ENCODE measurements at places on chromosomes 3 and 15.

DNA sequence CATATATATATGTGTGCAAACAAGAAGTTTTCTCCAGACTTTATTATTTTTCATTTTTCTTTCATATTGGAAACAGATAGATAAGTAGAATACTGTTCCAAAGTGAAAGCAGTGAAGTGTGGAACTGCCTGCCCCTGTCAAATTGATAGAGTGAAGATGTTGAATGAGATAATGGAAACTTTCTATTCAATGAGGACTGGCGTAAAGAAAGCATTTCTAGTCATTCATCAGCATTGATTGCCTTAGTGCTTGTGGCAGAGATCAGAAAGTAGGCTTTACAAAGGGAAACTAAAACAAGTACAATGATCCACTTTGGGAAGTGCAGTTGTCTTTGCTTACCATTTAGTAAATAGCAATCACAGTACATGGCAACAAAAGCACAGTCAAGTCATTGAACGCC is 300.0 kb downstream of the CADM2 start:
- no peak for DNase-seq

DNA sequence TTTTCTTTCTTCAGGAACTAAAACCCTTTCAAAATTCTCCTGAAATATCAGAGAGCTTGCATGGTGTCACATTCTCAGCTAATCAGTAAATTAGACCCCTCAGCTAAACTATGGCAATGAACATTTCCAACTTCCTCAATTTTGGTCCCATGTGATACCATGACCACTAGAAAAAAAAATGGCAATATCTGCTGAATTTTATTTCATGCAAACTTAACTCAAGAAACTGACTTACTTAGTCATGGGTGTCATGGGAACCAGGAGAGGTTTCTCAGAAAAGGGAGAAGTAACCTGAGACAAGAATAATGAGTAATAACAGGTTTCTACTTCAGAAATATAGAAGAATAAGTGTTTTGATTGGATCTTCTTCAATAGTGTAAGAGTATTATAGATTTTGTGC is 784.6 kb upstream of the ALCAM start:
- no peak for DNase-seq

DNA sequence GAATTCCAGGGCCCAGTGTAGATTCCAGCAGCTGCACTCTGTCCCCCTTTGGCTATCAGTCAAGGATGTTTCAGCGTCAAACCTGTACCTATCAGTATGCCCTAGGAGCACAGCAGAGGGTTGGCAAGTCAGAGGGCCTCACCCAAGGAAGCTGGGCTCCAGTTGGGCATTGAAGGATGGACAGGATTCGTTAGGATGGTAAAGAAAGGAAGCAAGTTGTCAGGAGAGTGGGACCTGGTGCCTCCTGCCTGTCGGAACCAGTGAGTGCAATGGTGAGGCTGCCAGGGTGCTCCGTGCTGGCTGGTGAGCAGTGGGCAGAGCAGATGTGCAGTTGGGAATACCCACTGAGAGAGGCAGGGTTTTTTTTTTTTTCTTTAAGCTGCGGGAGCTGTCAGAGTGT is 157.2 kb downstream of the CHDH start:
- DNase-seq, result no peak

DNA sequence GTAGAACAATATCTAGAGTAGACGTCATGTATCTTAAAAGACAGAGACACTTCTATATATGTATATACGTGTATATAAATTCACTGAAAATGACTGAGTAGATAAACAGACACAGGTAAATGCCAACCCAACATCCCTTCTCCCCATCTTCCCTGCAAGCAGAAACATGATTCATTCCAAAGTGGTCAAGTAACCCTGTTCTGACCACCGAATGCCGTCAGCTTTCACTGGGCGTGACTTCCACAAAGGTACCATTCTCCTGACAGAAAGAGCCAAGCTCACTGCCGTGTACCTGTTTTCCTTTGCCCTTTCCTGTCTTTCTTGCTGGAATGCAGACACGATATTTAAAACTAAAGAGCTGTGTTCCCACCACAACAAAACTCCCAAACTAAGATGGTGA is 76.7 kb downstream of the TAFA4 start:
- no peak for DNase-seq

DNA sequence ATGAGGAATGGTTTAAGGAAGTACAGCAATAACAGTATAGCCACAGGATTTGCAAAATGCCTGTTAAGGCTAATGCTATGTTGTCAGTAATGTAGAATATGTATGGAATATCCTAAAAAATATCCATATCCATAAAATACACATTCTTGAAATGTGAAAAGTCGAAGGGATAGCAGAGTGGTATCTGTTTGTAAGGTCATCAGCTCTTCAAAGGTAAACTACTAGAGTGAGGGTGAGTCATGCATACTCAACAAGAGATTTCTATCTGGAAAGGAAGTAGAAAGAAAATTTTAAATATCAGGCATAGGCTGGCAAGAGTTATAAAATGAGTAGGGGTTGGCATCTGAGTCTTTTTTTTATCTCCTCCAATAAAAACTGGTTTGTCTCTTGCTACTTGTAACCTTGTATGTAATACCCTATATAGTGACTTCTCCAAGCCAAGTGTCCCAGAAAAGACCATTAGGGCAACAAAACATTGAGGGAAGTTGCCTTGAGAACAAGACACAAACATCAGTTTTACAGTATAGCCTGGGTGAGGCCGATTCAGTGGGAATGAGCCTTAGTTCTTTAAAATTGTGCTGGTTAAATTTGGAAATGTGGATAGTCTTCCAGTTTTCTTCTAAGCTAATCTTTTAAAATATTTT is 103.1 kb downstream of the SPATA16 start:
- DNase-seq, result no peak

DNA sequence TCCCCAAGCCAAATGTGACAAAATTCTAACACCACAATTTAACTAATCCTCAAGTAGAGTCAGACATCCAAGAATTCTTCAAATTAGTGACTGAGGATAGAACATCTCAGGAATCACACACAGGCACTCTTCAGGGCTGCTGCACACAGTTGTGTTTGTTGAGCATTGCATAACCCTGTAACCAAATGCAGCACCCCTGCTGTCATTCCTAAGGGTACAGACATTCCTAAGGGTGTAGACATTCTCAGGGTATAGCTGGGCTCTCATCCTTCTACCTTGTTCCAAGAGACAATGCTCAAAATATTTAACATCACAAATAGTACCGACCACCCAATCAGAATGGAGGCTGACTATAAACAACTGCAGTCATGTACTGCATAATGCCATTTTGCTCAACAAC is 107.1 kb upstream of the UBE2E2 start:
- no peak for DNase-seq

- DNase-seq, result peak; percentile 32
Measured at GRCh38 chr3:18424729-18425640, at the start of gene SATB1. TSS of gene SATB1 (minus strand) at chr3:18425339. CDS start at chr3:18420967, 4,372 bp downstream.

- DNase-seq, result no peak
Measured at GRCh38 chr3:43212914-43213611, 73.3 kb upstream of the SNRK start.

- DNase-seq, result no peak
Measured at GRCh38 chr3:100416863-100417262, 15.5 kb downstream of the LNP1 start.

DNA sequence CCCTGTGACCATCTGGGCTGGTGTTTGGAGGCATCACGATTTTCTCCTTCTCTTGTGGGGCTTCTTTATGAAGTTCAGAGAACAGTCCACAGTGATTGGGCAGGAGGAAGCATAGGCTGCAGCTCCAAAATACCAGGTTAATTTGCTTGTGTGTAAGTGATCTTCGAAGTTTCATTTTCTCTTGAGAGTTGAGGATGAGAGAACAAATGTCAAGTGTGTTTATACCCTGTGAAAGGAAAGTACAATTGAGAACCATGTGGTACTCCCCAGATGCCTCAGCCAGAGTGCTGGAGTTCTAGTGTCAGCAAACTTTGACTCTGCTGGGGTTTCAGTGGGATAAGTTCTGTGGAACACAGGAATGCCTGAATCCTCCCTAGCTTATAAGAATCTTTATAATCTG is 357.1 kb upstream of the CFAP20DC start:
- DNase-seq, result no peak

- no peak for DNase-seq
Measured at GRCh38 chr3:97691354-97691753, 73.2 kb upstream of the ARL6 start.

DNA sequence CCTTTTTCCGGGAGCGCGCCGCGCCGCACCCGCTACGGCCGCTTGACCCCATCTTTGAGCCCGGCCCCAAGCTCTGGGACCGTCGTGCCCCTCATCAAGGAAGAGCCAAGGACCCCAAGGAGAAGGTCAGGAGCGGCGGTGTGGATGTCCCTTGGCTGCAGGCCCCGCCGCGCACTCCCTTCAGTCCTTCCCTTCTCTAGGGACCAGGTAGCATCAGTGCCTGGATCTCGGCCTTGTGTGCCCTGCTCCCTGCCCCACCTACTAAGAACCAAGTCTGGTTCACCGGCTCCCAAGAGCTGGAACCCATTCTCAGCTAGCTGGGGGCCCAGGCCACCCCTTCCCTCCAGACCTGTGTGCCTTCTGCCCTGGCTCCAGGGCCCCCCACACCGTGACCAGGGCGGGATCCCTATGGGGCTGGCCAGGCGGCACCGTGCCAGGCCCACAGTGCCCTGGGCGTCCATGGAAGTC is 69.3 kb upstream of the CGNL1 start:
- DNase-seq, result no peak

GRCh38 chr3:156598413-156598812 is 43.5 kb upstream of the SSR3 start:
- no peak for DNase-seq

- DNase-seq, result no peak
Measured at GRCh38 chr15:63274427-63274826, 3.0 kb upstream of the APH1B start.

DNA sequence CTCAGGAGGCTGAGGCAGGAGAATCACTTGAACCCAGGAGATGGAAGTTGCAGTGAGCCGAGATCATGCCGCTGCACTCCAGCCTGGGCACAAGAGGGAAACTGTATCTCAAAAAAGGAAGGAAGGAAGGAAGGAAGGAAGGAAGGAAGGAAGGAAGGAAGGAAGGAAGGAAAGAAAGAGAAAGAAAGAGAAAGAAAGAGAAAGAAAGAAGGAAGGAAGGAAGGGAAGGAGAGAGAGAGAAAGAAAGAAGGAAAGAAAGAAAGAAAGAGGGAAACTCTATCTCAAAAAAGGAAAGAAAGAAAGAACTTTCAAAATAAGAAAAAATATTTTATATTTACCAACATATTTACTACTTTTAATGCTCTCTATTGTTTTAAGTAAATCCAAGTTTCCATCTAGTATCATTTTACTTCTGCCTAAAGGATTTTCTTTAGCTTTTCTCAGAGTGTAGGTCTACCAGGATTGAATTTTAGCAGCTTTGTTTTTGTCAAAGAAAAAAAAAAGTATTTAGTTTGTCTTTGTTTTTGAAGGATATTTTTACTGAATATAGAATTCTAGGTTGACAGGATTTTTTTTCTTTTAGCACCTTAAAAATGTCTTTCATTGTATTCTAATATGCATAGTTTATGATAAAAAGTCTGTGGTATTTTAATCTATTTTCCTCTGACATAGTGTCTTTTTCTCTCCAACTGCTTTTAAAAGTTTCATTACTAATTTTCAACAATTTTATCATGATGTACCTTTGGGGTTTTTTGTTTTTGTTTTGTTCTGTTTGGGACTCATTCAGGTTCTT is 47.2 kb upstream of the CORO2B start:
- no peak for DNase-seq

GRCh38 chr3:133699467-133699866 is 37.7 kb upstream of the TOPBP1 start:
- DNase-seq, result no peak

DNA sequence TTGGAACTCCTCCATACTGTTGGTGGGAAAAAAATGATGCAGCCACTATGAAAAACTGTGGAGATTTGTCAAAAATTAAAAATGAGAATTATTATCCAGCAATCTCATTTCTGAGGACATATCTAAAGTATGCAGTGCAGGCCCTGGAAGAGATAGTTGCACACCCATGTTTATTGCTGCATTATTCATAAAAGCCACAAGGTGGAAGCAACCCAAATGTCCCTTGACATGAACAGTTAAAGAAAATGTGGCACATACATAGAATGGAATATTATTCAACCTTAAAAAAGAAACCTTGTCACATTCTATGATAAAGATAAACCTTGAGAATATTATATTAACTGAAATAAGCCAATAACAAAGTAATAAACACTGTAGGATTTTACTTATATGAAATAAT is 80.9 kb upstream of the ARHGEF26 start:
- no peak for DNase-seq

- DNase-seq, result no peak
Measured at GRCh38 chr3:61565569-61565968, 4.2 kb downstream of the PTPRG start.

DNA sequence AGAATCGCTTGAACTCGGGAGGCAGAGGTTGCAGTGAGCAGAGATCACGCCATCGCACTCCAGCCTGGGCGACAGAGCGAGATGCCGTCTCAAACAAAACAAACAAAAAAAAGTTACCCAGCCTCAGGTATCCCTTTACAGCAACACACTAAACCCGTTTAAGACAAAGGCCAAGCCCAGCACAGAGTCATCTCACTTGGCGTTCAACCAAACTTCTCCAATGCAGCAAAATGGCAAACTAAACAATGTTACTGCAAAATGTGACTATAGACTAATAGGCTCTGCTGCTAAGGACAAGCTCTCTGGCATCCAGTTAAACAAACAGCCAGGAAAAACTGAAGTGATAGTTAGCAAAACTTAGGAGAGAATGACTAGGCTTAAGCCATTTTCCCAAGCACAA is 6.4 kb upstream of the FAM219B start:
- no peak for DNase-seq

DNA sequence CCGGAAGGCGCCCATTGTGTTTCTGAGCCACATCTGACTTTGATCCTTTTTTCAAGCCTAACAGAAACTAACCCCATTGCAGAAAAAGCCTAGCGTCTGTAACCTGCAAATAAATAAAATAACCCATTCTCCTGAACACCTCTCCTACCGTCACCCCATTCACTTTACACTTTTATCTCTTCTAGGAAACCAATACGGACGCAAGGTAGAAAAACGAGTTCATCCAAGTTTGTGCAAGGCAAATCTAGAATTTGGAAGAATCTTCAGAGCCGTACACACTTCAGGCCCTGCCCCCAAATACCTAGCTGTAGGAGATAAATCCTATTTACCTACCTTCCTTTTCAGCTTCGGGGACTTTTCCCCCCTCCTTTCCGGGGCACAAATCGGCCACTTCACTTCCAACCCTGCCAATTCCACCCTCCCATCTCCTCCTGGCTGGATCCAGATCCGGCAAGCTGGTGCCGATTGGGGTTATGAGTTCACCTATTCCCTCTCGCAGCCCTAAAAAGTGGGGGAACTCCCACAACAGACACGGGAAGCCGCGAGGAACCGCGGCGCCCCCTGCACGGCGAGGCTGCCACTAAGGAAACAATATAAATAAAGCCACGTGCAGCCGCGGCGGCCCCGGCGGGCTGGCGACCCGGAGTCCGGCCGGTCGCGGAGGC is 987 bp downstream of the PRTG start:
- no peak for DNase-seq
